Glomerular endothelial cell (primary cell): ENCODE measurements at places on chromosomes 2 and 18. TPM values are rescaled to one million over a fixed set of nuclear protein-coding genes. Genes with fewer than 3 reads are reported as not detected.

The ELP2 gene
- total RNA-seq: 55.9 and 58.1 TPM in 2 replicates

The RAMP1 gene
- total RNA-seq: not detected in 2 replicates

The UGT1A3 gene
- total RNA-seq: not detected in 2 replicates

The SLC30A3 gene
- 5.9 and 6.5 TPM in 2 replicates for total RNA-seq

The PLA2R1 gene
- 6.6 and 14.5 TPM in 2 replicates for total RNA-seq

DNA sequence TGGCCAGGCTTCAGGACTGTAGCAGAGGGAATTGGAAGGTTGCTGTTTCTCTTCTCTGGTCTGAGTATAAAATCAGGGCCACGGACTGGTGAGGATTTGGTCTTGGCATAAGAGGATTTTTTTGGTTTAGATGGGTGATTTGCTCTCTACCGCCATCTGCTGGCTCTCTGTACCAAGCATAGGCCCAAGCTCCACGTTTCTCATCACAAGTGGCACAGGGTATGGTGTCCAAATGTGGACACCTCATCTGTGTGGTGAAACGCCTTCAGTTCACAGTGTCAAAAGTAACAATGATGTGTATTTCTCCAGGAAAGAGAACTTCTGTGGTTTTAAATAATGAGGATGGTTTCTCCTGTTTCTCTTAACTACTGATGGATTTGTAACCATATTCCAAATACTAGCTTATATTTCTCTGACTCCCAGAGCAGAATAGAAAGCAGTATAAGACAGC lies 115.1 kb downstream of the EML6 start:
- DNase-seq: peak; percentile 51

DNA sequence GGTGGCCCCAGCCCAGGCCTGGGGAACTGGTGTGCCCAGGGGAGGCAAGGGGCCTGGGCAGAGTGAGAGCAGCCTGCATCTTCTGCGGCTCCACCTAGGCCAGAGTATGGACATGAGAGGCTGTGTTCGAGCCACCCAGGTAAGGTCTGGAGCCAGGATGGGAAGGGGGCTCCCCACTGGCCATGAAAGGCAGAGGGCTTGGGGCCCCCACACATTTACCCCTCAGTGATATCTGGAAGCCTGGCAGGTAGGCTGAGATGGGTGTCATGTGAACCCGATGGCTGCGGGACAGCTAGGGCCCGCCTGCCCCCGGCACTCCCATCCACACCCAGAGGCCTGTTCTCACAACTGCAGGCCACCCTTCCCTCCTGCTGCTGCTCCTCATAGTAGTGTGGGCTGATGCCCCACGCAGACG lies 13.2 kb downstream of the ADRA2B start:
- no peak for DNase-seq

- no peak for DNase-seq
Measured at GRCh38 chr18:53421869-53422268, 802.6 kb downstream of the MBD2 start.
